ENCODE measurements at places on chromosomes 2 and 18.

DNA sequence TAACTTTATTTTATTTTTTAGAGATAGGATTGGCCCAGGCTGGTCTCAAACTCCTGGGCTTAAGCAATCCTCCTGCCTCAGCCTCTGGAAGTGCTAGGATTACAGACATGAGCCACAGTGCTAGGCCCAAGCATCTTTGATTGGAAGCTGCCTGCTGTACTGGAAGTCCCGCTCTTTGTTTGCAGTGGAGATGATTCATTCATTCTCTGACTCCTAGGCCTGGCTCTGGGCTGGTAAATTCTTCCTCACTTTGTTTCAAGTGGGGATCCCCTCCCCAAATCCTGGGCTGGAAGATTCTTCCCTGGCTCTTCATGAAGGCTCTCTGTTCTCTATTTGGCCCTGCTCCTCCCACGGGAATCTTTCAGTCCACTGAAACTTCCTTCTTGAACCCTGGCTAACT, 81.9 kb downstream of the NEURL3 start:
- DNase-seq = no peak

GRCh38 chr2:179106676-179107428, 56.9 kb upstream of the CCDC141 start:
- peak; percentile 21 for DNase-seq

DNA sequence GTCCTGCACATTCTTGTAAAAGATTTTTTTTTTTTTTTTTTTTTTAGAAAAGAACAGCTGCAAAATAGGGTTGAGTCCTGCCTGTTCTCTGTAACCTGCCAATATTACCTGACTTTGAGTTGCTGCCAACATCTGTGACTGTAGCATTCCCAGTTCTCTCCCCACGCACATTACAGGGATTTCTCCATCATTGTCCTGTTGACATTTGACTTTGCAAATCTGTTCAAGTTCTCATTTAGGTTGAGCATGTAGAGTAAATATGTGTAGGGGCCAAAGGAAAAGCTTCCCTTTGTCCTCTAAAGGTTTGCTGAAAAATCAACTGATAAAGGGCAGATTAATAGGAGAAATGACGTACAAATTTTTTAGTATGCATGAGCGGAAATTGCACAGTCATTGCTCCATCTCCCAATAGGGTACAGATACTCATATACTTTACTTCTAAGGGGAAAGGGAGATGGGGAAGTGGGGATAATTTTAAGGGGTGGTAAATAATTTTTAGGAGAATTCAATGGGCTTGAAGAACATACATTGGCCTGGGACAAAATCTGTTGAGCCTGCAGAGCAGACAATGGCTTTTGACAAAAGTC, 385.5 kb downstream of the PIK3C3 start:
- no peak for DNase-seq

DNA sequence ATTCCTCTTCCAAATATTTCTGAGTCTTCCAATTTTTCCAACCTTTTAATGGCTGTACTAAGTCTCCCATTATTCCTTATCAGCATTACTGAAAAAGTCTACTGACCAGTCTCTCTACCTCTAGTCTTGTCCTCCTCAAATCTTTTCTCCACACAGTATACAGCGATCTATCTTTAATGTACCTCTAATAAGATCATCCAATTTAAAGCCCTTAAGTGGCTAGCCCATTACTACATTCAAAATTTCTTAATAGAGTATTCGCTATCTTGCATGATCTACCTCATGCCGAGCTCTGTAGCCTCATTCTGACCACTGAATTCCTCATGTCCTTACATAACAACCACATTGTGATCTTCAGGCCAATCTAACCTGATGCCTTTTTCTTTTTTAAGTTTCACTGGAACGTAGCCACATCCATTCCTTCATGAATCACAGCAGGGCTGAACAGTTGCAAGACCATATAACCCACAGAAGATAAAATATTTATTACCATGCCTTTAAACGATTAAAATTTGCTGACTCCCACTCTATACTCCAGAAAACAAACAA, 57.9 kb downstream of the SLC66A3 start:
- DNase-seq = no peak

DNA sequence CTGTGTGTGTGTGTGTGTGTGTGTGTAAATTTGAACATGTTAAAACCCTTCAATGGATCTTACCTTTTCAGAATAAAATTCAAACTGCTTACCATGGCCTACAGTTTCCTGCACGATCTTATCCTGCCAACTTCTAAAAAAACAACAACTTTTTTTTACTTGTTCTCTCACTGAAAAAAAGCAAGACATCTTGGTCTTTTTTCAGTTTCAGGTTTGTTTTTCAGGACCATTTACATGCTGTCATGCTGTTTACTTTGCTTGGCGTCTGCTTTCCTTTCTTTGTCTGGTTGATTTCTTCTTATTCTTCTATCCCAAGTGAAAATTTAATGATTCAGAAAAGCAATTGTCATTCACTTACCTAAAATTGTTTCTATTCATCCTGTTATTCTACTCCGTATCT, 286.3 kb upstream of the TMEFF2 start:
- DNase-seq = no peak
